ENCODE measurements at places on chromosomes 5 and 9. TPM values are rescaled to one million over a fixed set of nuclear protein-coding genes. Genes with fewer than 3 reads are reported as not detected.

GRCh38 chr5:172762214-172763119, 8.5 kb downstream of the DUSP1 start:
- DNase-seq: no peak

- no peak for DNase-seq
Observed at GRCh38 chr5:72539038-72539437, 31.8 kb upstream of the ZNF366 start.

DNA sequence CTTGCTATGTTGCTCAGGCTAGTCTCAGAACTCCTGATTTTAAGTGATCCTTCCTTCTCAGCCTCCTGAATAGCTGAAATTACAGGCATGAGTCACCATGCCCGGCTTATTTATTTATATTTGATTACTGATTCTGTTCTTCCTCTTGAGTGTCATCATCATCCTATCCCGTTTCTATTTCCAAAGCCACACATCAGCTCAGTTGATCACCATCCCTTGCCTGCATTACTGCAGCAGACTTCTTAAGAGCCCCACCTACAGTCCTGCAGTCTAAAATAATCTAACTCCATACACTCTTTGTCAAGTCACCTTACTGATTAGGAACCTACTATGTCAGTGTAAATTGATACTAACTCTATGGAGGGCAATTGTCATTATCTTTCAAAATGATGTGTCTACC, 138.9 kb upstream of the RAI14 start:
- DNase-seq: peak; percentile 61

DNA sequence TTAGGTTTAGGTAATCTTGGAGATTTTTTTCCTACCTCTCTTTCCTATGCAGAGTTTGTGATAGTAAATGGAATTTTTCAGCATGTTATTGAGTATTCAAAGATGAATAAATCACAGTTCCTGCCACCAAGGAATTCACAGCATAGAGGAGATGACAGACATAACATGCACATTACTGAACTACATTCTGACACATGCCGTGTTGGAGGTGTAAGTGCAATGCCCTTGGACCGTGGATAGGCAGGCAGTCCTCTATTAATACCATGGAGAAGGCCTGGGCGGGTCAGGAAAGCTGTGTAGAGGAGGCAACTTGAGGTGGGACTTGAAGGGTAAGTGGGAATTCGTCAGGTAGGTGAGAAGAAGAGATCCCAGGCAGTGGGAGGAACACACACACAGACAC, 43.9 kb downstream of the MCCC2 start:
- DNase-seq: no peak

DNA sequence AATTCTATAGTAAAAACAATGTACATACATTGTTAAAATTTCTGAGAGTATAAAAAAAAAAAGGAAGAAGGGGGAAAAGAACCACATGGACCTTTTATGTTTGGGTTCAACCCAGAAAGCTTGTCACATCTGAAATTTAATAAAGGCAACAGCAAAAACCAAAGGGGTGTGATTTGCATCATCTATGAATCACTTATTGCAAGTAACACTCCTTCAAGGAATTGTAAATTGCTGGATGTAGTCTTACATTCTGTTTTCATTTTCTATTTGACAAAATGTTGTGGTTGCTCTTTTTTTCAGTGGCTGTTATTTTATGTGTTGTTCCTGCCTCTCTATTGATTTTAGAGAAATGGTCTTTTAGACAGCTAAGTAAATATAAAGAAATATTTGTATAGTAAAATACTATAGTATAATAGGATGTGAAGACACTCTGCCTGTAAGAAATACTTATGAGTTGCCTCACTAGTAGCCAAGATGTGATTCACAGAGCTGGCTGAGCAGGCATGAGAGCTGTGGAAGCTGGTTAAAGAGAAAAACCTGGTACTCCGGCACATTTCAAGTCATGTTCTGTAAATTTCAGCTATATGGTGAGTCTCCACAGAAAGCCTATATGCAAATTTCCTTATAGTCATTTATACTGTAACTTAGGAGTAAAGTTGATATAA, 131.1 kb upstream of the CNTLN start:
- DNase-seq: peak; percentile 81

GRCh38 chr9:133564451-133565116, 30.1 kb downstream of the ADAMTSL2 start:
- no peak for DNase-seq

DNA sequence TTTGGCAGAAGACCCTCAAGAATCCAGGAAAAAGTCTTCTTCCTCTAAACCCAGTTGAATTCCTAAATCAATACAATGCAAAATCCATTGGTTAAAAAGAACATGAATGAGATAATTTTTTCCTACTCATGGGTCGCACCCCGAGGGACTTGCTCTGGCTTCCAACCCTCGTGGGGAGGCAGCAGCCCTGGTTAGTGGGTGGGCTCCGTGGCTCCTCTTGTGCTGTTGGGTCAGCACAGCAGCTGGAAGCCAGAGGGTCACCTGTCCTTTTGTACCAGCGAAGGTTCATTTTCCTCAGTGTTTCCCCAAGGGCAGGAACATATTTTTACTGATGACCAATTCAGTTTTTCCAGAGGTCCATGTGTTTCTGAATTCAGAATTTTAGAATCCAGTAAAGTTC, 120.6 kb upstream of the S1PR3 start:
- peak; percentile 10 for DNase-seq

DNA sequence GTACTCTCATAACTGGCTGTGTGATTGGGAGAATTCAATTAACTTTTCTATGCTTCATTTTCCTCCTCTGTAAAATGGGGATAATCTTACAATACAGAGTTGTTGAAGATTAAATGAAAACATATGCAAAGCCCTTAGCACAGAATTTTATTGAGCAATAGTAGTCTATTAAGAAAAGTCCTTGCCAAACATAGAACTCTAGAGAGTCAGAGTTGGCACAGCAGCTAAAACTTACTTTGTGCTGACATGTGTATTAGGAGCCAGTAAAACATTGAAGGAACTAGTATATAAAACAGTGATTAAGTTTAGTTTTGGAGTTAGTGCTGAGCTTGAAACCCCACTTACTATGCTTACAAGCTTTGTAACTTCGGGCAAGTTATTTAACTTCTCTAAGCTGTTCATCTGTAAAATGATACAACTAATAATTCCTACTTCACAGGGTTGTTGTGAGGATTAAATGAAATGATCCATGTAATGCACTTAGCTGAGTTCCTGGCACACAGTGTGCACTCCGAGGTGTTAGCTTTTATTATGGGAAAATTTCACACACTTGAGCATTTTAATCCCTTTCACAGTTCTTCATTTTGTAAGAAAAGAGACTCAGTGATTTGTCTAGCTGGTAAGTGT, 20.0 kb upstream of the GRIN3A start:
- DNase-seq: no peak

- DNase-seq: no peak
Observed at GRCh38 chr9:28539434-28540070, 966.3 kb upstream of the C9orf72 start.

DNA sequence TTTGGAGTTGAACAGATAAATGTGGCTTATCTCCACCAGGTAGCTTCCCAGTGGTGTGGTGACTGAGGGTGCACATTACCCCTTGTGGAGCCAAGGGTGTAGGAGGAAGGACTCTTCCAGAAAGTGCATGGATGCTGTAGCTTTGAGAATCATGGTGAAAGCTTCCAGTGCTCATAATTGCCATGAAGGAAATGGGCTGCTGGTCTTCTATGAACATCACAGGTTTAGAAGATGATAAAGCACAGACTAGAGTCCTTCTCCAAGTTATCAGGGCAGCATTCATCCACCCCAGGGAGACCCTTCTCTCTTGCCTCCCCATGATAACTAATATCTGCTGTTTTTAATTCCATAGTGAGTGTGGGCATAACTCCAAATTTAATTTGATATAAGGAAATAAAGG, 93.4 kb upstream of the CHD1 start:
- DNase-seq: no peak

- DNase-seq: no peak
Observed at GRCh38 chr9:111094433-111094924, 56.2 kb upstream of the LPAR1 start.

DNA sequence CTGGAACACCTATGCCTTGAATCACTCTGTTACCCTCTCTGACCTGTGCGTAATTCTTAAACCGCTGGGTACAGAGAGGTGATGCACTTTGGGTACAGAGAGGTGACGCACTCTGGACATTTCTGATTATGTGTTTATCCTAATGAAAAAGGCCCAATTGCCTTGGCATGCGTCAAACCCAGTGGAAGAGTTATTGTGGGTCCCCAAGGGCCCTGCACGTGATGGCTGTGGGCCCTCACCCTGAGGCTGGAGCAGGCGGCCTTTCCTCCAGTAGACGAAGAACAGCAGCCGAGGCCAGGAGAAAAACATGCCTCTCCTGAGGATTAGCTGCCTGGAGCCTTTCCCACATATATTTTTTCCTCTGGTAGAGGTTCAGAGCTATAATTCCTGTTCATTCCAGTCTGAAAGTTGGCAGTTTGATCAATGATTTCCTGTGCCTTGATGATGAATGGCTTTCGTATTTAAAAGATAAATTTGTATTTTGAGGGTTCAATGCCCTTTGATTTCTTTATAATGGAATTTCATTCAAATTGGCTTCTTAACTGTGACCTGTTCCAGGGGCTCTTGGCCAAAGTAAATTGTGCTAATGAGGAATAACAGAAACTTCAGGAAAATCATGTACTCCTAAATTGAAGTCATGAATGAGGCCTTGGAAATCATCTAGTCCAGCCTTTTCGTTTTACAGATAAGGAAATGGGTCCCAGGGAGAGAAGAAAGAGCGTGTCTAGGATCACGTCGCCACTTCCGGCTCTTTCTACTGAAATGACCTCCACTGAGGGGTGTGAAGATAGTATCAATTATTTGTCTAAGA, 22.8 kb downstream of the ACER2 start:
- no peak for DNase-seq

- DNase-seq: no peak
Observed at GRCh38 chr5:57696825-57697570, 214.4 kb upstream of the ACTBL2 start.

DNA sequence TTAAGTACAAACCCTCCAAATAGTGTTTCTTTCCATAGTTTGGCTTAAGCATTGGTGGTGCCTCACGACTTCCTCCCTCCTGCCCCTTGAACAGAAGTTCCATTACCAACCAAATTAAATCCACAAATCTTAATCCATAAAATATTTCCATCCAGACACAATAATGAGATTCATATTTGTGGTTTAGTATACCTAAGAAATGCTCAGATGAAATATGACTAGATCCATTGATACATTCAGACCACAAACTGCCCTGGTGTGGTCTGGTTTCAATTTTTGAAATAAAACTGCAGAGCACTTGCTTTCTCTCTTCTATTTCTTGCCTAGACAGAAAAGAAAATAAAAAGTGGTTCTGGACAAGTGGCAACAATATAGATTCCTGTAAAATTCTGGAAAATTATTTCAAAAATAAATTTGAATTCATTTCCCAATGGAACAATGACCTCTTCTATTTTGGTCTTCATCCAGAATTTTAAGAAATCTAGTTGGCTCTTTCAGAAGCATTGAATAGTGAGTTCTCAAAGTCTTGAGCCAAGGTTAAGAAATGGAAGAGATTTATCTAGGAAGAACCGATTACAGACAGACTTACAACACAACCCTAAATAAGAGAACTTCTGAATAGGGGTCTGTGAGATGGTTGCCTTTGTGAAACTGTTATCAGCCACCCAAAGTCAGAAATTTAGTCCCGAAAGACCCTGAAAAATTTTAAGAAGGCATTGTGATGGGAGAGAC, 14.0 kb downstream of the TNC start:
- no peak for DNase-seq

DNA sequence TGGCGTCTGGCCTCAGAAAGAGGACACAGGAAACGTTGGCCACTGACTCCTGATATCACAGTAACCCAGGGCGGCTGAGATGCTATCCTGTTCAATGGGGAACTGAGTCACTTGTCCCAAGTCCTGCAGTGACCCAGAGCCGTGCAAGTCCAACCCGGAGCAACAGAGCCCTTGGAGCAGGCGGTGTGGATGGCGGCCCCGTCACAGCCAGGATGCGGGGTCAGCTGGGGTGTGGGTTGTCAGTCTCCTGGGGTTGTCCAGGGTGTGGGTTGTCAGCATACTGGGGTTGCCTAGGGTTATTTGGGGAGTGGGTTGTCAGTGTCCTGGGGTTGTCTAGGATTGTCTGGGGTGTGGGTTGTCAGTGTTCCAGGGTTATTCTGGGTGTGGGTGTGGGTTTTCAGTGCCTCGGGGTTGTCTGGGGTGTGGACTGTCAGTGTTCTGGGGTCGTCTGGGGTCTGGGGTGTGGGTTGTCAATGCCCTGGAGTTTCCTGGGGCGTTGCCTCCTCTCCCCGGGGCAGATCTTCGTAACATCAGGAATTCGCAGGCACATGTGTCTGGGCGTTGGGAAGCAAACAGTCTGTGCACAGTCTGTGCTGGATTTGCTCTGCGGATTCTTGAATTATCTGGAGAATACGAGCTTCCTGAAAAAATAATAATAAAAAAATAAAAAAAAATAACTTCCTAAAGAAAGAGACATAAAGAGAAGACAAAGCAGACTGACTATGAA, 257.5 kb downstream of the PARP8 start:
- DNase-seq: no peak

CDO1 gene
- total RNA-seq: 8.3 TPM

GABRB2 gene
- 0.59 TPM for total RNA-seq

MSMP gene
- not detected for total RNA-seq

IFNA13 gene
- not detected for total RNA-seq

CSF1R gene
- 0.88 TPM for total RNA-seq

DAP gene
- total RNA-seq: 36.2 TPM

TAF1L gene
- not detected for total RNA-seq

ESM1 gene
- total RNA-seq: 2.9 TPM
